Heart right ventricle (tissue), 16 donors: ENCODE measurements at places on chromosomes 2 and 18.

- no peak for DNase-seq
Measured at GRCh38 chr18:39702888-39703287, 2137.3 kb upstream of the CELF4 start.

- peak; percentile 10 for DNase-seq
Measured at GRCh38 chr2:32358111-32358482, 1.3 kb downstream of the BIRC6 start.

DNA sequence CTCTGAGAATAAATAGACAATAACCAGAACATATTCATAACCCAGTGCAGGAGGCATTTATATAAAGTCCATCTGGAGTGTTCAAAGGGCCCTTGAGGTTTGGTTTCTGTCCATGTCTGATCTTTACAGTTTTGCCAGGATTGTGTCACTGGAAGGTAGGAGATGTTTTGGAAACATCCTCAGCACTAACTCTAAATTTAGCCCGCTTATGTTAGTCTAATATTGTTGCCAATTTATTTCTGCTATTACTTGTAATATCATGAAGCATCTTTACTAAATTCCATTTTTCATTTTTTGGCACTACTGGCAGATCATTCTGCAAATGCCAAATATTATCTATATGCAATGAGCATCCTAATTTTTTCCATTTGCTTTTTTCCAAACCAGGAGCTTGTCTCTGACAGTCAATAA lies 22.4 kb upstream of the REV1 start:
- peak; percentile 49 for DNase-seq

DNA sequence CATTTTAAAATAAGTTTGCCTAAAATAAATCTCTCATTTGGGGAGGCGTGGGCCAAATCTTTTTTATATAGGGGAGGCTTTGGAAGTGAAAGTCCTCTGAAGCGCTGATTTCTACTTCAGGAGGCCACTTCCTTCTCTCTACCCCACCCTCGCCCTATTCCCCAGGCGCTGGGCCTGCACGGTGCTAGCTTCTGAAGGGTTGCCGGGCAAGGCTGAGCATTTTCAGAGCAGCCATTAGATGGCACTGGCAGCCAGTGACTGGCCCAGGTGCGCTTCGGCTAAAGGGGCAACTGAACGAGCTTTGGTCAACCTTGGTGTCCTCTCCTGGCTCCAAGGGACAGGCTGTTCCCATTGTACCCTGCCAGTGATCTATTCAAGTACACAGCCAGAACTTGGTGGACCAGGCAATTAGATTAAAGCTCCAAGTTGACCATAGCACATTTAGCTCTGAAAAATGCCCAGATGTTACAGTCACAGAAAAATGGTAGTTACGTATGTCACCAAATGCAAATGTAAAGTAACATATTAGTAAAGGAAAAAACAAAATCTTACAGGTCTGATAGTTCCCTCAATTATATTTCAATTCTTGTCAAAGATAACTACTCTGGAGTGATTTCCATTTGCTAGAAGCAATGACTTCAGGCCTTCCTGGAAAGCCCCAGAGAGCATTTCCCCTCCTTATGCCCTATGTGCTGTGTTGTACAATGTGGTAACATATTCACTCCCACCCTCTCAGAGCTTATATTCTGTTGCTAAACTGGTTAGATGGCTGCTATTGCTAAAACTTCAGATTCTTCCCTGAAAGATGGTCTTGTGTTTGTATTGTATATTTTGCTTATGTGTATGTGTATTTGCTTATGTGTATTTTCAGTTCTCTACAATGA lies 2.1 kb downstream of the POMC start:
- DNase-seq: peak; percentile 20
